ENCODE measurements at places on chromosomes 11 and 22.

- DNase-seq = no peak
Observed at GRCh38 chr11:65429724-65430405, 7.3 kb downstream of the NEAT1 start.

DNA sequence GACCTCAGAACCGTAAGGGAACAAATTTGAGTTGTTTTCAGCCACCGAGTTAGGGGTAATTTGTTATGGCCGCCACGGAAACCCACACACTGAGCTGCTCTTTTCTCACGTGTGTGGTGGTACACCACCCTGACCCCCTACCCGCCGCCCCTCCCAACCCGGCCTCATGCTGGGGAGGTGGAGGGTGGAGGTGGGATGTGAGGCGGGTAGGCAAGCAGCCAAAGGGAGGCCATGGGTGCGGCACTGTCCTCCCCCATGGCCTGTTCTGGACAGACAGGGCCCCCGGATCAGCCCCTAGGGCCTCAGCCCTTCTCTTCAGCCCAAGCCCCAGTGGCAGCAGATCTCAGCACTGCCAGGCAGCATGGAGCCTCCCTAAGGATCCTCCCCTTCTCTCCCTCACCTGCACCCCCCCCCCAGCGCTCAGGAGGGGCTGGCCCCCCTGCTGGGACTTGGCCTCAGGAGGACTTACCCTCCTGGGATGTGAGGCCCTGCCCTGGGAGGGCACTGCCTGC, 7.9 kb downstream of the PRR5 start:
- no peak for DNase-seq

GRCh38 chr11:57269571-57270021, 32.5 kb upstream of the APLNR start:
- peak; percentile 68 for DNase-seq

DNA sequence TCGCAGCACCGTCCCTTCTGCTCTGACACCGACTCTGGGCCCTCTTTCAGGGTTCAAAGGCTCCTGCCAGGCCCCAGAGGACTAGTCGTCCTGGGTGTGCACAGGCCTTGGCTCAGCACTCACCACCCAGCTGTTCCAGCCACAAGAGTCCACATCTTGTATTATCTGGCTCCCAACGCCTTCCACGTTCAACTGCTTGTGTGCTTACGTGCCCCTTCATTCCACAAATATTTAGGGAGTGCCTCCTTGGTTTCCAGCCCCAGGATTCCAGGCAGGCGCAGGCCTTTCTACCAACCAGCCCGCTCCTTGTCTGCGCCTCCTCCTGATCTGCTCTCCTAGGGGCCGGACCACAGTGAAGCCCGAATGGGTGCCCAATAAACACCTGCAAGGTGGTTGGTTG, 70.9 kb downstream of the SCUBE1 start:
- no peak for DNase-seq

- no peak for DNase-seq
Observed at GRCh38 chr22:23415490-23415851, 164.6 kb downstream of the IGLL1 start.

DNA sequence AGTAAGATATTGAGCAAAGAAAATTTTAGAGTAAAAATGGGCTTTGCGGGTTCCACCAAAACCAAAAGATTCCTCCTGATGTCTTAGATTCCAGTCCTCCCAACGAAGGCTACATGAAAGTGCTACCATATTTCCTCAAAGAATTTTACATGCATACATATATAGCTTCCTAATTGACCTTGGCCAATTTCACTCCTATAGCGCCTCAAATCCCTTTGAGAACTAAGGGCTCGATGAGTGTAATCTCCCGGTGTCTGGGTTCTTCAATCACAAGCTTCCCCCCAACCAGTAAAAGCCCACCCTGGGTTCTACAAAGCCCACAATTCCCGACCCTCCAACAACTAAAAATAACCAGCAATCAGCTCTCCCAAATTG, 1.2 kb downstream of the SIK3 start:
- no peak for DNase-seq

- DNase-seq = no peak
Observed at GRCh38 chr11:33582636-33583325, 117.8 kb downstream of the C11orf91 start.

- DNase-seq = no peak
Observed at GRCh38 chr22:40484906-40485669, 114.7 kb downstream of the SGSM3 start.

- DNase-seq = no peak
Observed at GRCh38 chr11:120660024-120660565, 148.5 kb downstream of the GRIK4 start.

DNA sequence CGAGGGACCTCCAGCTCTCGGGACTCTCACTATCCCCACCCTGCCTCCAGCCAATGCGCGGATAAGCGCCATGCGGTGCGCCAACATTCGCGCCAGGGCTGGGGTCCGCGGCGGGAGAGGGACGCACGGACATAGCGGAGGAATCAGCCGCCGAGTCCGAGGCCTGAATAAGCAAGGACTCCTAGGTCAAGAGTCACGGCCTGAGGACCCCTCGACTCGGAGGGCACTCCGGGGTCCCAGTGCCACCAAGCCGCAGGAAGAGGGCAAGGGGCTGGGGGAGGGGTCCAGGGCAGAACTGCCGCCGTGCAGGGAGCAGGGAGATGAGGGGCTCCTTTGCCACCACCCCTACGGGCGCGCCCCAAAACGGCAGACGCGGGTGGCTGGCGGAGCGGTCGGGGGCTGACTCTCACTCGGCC, 552 bp downstream of the DSCAML1 start:
- no peak for DNase-seq
